Activated naive CD4-positive, alpha-beta T cell (primary cell): ENCODE measurements at places on chromosomes 7 and 10.

DNA sequence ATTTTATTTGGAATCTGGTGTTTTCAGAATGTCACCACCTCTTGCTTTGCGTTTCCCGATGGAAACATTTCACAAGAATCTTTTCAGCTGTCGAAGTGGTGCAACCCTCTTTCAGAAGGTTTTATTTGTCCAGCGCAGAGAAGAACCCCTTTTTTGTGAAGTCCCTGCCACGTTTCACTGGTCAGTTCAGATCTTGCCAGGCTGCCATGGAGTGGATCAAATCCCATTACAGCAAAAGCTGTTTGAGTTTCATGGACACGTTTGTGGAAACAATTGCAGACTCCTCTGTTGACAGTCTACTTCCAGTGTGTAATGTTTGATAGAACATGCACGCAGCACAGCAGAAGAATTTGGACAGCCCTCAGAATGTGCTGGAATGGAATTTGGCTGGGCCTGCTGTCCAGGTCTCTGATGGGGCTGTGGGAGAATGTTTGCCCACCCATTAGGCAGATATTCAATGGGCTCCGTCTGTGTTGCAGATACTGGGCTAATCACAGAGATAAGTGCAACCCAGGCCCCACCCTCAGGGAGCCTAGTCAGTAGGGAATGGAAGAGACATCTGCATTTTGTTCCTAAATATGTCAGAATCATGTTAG is 143.2 kb downstream of the GRK5 start:
- DNase-seq, result no peak

- no peak for DNase-seq
These were observed 525.0 kb upstream of the ADARB2 start for GRCh38 chr10:2262333-2262732.

- no peak for DNase-seq
These were observed 191.3 kb upstream of the PRKCQ start for GRCh38 chr10:6771331-6771730.

DNA sequence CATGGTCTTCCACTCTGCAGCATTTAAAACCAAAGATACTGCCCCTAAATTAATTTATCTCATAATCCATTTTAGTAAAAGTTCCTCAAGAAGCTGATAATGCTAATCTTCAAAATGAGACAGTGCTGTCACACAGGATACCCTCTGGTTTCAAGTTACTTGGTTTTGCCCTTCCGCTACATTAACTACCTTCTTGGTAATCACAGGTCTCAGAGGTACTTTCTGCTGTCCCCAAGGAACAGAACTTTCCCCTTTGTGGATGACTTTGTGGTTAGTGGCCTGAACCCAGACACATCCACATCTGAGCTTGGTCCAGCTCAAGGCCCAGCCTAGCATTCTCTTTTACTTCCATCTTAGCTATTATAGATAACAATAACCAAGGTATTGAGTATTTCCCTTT is 88.8 kb upstream of the TMEM26 start:
- no peak for DNase-seq

- no peak for DNase-seq
These were observed 2.2 kb upstream of the CCDC3 start for GRCh38 chr10:13003759-13004158.

DNA sequence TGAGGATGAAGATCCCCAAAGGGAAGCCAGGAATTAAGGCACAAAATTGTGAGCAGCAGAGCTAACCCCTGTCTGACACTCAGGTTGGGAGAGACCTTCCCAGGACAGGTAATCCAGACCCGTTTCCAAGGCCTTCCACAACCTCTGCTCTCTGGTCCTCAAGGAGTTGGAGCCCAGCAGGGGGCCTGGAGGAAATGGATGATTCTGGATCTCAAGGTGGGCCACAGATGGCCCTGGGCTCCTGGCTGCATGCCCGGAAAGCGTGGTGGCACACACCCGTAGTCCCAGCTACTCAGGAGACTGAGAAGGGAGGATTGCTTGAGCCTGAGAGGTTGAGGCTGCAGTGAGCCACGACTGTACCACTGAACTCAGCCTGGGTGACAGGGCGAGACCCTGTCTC is 42.3 kb downstream of the DPYSL4 start:
- DNase-seq, result no peak

GRCh38 chr7:87567052-87567451 is 33.6 kb downstream of the ABCB1 start:
- no peak for DNase-seq

- DNase-seq, result no peak
These were observed 66.1 kb downstream of the SHH start for GRCh38 chr7:155746188-155746587.

GRCh38 chr7:100602889-100603725 is 944 bp downstream of the PCOLCE start:
- DNase-seq, result no peak

GRCh38 chr7:151310578-151310977 is 31.0 kb upstream of the NUB1 start:
- no peak for DNase-seq

DNA sequence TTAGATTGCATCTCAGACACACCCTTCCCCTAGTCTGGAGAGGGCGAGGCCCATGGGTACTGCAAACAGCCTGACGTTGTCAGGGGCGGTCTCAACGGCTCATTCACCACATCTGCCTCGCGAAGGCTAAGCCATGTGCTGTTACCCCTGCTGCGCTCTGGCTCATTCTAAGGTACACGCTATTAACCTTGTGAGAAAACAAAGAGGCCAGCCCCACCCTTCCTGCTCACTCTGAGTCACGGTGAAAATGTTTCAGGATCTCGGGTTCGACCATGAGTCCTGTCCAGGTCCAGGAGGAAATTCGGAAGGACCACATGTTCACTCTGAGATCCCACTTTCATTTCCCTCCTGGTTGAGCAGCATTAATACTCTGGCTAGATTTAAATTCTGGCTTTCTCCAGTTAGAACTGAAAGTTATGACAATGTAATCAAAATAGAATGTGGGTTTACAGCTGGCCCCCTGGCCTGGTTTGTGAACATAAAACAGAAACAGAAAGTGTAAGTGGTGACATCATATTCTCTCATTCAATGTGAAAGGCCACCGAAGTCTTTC is 55.2 kb downstream of the EGFR start:
- DNase-seq, result no peak

- no peak for DNase-seq
These were observed 63.9 kb downstream of the VPS41 start for GRCh38 chr7:38844952-38845563.

DNA sequence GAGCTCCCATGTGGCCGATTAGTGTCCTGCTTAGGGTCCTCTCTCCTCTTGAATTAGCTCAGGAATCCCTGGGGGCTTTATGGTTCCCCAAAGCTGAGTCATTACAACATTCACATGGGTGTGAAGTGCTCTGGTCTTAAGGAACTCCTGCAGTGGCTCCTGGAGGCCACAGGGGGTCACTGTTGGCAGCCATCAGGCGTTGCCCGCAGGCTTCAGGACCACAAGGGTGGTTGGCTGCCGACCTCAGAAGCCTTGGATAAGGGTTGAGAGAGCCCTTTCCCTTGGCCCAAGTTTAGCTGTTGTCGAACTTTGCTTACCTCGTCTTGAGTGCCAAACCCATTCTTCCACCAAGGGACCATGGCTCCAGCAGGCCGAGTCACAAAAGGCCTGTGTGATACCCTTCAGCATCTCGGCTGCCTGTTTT is 61.7 kb downstream of the SH2D4B start:
- DNase-seq, result peak; percentile 1

DNA sequence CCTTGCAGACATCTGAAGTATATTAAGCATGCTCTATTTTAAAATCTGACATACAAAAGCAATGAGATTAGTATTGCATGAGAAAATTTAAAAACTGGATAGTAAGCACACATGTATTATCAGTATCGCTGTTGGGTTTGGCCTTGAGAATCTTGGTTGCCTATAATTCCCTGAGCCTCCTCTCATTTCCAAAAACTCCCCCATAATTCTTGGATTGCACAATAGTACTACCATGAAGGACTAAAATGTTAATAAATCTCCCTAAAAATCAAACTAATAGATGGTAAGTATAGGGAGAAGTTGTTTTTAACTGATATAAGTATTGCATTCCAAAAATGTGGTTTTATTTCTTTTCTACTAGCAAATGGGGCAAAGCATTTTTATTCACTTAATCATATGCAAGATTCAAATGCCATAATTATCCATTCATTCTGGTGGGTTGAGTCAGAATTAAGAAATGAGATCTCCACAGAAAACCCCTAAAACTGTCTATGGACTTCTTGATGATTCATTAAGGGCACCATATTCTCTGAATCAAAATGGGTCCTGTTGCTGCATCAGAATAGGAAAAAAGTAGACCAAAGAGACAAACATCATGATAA is 10.3 kb upstream of the VIM start:
- no peak for DNase-seq

DNA sequence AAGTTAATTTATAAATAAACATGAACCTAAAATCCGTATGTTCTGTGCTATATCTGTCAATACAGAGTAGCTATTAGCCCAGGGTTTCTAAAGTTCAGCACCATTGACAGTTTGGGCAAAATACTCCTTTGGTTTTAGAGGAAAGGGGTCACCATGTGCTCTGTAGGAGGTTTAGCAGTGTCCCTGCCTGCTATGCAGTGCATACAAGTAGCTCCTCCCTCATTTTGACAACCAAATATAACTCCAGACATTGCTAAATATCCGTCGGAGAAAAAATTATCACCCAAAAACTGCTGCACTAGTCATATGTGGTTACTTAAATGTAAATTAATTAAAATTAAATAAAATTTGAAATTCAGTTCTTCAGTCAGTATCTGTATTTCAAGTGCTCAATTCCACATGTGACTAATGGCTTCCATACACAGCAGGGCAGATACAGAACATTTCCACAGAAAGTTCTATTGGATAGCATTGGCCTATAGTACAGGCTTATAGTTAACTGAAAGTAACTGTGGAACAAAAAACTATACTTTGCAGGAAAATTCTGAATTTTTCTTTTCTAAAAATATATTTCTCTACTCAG is 6.4 kb downstream of the UPF2 start:
- DNase-seq, result no peak

- no peak for DNase-seq
These were observed 323.6 kb downstream of the HGF start for GRCh38 chr7:81446212-81446611.

DNA sequence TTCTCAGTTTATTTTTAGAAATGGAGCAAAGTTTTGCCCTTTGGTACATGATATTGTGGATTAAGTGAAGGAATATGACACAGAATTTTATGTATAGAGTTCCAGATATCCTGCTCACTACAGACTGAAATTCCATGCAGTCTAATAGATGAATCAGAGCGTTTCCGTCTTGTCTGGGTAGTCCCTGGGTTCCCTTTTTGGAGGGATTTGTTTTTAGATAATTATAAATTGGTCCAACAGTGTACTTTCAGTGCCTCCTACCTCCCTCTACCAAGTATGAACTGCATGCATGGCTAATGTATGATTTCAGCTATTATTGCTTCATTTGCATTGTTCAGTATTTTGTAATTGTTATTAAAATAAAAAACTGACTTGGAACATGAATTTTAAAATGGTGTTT is 74.4 kb downstream of the SEPTIN7 start:
- no peak for DNase-seq

DNA sequence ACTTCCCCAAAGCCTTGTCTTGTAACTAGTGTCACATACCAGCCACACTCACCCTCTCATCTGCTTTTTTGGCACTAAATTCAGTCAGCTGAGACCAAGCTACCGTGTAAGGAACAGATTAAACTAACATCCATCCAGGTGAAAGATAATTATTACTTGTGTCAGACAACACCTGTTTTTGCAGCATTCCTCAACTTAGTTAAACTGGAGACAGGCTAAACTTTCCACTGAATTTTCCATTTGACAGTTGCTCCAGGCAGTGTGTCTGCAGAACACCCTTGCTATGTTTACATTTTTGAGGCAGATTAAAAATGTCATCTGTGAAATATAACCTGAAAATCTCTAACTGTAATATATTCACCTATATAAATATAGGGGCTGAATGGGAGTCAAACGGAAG is 73.6 kb downstream of the CYP26A1 start:
- DNase-seq, result no peak

- DNase-seq, result no peak
These were observed 43.5 kb downstream of the VTI1A start for GRCh38 chr10:112490545-112490944.

DNA sequence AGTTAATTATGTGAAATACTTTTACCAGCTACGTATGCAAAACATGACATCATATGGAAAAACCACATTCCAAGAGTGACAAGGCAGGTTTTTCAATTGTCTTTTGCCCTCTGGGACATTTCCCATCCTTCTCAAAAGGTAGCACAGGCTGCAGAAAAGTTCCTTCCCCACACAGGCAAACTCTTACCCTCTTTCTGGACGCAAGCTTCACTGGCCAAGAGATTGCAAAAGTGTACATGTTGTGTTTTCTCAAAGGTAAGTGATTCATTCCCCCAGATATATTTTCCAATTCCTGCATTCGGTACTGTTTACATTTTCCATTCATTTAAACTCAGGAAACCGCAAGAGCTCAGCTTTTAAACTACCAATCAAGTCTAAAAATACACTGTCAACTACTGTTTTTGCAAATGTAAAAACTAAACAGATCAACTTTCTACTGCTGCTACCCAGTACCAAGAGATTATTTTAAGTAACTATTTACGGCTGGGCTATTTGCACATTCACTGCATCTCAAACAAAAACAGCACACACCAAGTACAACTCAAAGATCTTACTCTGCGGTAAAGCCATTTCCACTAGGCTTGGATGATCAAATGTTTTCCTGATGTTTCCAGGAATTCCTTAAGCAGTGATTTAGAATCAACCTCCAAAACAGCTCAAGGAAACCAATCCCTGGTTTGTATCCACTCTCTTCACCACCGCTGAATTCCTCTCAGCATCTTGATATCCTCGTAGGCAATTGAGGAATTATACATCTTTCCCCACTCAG is 233.6 kb upstream of the CCDC6 start:
- DNase-seq, result no peak

- DNase-seq, result no peak
These were observed 131.6 kb upstream of the KLF14 start for GRCh38 chr7:130865408-130866236.

- DNase-seq, result no peak
These were observed 2.5 kb upstream of the KPNA7 start for GRCh38 chr7:99210265-99210970.

GRCh38 chr7:55546814-55547213 is 25.5 kb downstream of the VOPP1 start:
- no peak for DNase-seq
